ENCODE measurements at places on chromosomes 1 and 21.
A peak's percentile ranks its signal among the peaks of the same experiment; 100 is the strongest.

DNA sequence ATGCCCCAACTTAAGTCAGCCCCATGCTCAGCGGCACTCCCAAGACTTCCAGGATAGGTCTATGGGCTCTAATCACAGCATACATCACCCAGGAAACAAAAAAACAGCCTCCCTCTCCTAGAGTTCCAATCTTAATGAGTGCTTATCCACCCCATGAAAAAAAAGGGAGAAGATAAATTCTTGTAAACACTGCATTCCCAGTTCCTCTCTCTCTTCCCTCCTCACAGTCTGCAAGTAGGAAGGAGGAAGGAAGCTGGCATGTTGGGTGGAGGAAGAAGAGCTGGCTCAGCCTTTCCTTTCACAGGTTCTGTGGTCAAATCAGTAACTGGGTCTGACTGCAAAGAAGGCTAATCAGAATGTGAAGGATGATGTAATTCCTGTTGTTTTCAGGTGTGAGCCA lies 69.9 kb upstream of the ZC3H11B start:
- DNase-seq, result no peak
- no peak overlapping the region for H3K4me3 ChIP-seq
- H3K27me3 ChIP-seq, result no peaks in the 10 kb centered on the region
- H3K36me3 ChIP-seq, result no peaks in the 10 kb centered on the region
- no peak overlapping the region for H3K27ac ChIP-seq
- H3K4me1 ChIP-seq, result no peaks in the 10 kb centered on the region

DNA sequence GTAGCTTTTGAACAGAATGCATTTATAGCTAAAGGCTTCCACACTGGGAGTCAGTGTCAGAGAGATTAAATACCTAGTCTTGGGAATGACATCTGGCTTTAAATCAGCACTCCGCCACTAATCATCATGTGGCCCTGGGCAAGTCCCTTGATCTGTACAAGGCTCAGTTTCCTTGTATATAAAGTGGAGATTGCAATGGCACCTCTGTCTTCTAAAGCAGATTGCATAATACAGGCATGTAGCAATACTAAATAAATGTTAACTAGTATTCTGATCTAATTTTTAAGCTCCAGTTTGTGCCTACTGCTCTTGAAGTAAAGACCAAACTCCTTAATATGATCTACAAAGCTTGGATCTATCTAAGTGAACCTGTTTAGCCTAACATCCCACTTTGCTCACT lies 249.4 kb downstream of the PLPP3 start:
- no peaks in the 10 kb centered on the region for H3K36me3 ChIP-seq
- no peaks in the 10 kb centered on the region for H3K4me1 ChIP-seq
- H3K4me3 ChIP-seq, result no peak overlapping the region
- no peaks in the 10 kb centered on the region for H3K27me3 ChIP-seq

GRCh38 chr1:210244746-210245367 lies 12.3 kb downstream of the SERTAD4 start:
- no peak overlapping the region for H3K27ac ChIP-seq
- no peak for DNase-seq
- peaks cover 2% of the 10 kb centered on the region for H3K4me1 ChIP-seq
- H3K4me3 ChIP-seq, result no peak overlapping the region
- H3K36me3 ChIP-seq, result no peaks in the 10 kb centered on the region

DNA sequence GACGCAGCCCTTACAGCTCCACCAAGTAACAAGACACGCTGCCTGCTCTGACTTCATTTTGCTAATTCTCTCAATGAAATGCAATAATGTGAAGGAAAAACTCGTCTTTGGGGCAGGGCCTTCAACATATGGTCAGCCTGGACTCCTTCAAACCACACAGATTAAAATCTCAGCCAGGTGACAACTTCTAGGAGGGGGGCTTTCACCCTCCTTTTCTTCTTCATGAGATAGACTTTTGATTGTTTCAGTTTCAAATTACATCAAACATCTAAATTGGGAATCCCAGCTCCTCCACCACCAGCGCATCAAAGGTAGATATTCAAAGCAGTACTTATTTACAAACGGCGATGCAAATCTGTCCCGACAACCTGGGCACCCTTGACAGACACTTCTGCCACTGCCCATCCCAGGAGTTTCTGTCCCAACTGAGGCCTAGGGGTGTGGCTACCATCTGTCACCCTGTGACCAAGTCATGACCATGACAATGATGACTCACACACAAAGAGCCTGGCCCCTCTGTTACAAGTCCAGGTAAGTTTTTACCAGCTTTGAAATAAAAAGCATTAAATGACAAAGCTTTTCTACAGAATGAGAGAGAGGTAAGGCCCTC lies 29.7 kb downstream of the SSBP3 start:
- H3K36me3 ChIP-seq, result peaks cover 37% of the 10 kb centered on the region
- H3K27ac ChIP-seq, result peak overlapping the region; percentile 61
- H3K4me3 ChIP-seq, result no peak overlapping the region
- peak; percentile 42 for DNase-seq

- no peaks in the 10 kb centered on the region for H3K4me1 ChIP-seq
- no peak for DNase-seq
- no peaks in the 10 kb centered on the region for H3K27me3 ChIP-seq
- no peak overlapping the region for H3K27ac ChIP-seq
These were observed 235.6 kb downstream of the SMYD3 start for GRCh38 chr1:246271516-246271915.

GRCh38 chr1:31505911-31506497 lies 70.3 kb upstream of the TINAGL1 start:
- H3K27ac ChIP-seq, result peak overlapping the region; percentile 45
- H3K36me3 ChIP-seq, result no peaks in the 10 kb centered on the region
- peaks cover 15% of the 10 kb centered on the region for H3K4me1 ChIP-seq
- DNase-seq, result peak; percentile 64
- H3K27me3 ChIP-seq, result peaks cover 58% of the 10 kb centered on the region

DNA sequence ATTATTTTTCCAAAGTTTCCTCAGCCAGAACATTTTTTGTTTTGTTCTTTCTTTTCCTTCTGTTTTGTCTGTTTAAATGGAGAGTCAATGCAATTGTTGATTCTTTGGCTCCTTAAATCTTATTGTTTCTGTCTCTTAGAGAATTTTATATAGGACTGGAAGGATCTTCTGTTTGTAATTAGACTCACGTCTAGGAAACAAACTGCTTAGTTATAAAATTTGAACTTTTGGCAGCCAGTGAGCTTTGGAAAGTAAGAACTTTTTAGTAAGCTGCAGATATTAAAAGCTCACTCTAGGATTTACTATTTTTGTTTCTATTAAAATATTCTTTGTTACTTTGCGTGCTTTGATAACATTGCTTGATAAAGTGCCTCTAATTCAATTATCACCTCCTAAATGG lies 109.8 kb upstream of the HNRNPU start:
- H3K27me3 ChIP-seq, result no peaks in the 10 kb centered on the region
- no peak for DNase-seq
- H3K4me3 ChIP-seq, result no peak overlapping the region
- no peak overlapping the region for H3K27ac ChIP-seq
- peaks cover 3% of the 10 kb centered on the region for H3K36me3 ChIP-seq

DNA sequence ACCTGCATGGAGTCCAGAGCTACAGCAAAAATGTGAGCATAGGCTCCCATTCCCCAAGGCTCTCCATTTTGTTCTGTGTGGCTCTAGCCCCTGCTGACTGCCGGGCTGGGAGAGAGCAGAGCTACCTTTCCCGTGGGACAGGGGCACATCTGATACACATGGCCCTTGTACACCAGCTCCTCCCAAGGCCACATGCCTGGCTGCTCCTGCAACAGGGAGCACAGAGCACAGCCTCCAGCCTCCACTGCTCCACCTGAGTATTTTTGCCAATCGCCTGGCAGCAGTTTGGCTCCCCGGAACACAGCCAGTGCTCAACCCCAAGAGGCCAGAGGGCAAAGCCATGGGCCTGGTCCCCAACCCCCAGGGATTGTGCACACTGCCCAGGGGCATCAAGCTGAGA lies 146.5 kb downstream of the CHD1L start:
- H3K4me3 ChIP-seq, result no peak overlapping the region
- no peaks in the 10 kb centered on the region for H3K36me3 ChIP-seq
- H3K4me1 ChIP-seq, result no peaks in the 10 kb centered on the region
- no peak overlapping the region for H3K27ac ChIP-seq
- H3K27me3 ChIP-seq, result peaks cover 21% of the 10 kb centered on the region

GRCh38 chr1:92577261-92577895 lies 90.7 kb upstream of the GFI1 start:
- peak overlapping the region; percentile 64 for H3K27ac ChIP-seq
- H3K4me1 ChIP-seq, result peaks cover 69% of the 10 kb centered on the region
- H3K27me3 ChIP-seq, result no peaks in the 10 kb centered on the region
- no peak overlapping the region for H3K4me3 ChIP-seq
- DNase-seq, result no peak
